A673 (cell line): ENCODE measurements at places on chromosomes 3 and 15.

DNA sequence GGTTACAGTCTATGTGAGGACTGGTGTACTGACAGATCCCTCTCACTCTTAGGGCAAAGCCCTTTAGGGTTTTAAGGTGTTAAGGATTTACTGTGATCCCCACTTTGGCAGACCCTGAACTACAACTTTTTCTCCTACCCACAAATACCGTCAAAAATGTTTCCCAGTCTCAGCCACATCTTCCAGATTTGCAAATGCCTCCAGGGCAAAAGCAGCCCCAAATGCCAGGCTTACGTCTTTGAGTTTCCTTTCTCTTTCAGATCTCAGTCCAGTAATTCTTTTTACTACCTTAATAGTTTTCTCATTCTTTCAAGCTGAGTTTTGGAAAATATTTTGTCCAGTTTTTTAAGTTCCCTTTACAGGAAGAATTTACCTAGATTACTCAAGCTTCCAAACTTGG is 13.4 kb upstream of the ITGA11 start:
- DNase-seq = no peak

GRCh38 chr3:155791190-155791589 is 14.9 kb downstream of the C3orf33 start:
- DNase-seq = peak; percentile 10

DNA sequence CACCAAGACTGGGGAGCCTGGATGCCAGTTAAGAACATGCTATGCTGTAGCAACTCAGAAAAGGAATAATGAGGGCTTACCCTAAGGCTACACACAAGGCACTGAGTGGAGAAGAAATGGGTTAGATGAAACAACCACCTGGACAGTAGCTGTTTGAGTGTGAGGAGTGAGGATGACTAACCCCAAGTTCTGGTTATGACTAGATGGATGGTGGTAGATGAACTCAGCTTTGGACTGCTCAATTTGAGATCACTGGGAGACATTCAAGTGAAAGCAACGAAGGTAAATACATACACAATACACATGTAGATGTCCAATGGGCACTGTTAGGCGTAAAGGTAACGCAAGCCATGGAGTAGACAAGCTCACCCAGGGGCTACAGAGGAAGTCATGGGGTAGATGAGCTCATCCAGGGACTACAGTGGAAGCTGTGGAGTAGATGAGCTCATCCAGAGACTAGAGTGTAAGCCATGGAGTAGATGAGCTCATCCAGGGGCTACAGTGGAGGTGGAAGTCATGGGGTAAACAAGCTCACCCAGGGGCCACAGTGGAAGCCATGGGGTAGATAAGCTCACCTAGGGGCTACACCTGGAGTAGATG is 98.3 kb downstream of the ANO10 start:
- no peak for DNase-seq

DNA sequence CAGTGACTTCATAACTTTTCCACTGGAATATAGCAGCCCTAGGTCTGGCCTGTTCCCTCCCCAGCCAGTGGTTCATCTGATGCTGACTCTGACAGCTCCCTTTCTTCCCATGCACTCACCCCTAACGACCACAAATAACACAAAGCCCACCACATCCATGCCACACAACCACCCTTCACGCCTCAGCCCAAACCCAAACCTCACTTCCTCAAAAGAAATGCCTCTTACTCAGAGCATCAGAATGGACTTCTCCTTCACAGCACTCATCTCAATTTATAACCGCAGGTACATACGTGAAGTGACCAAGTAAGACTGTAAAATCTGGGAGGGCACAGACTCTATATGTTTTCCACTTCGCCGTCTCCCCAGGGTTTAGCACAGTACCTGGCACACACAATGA is 1.1 kb downstream of the RBSN start:
- no peak for DNase-seq

GRCh38 chr15:97688886-97689285 is 271.6 kb upstream of the ARRDC4 start:
- no peak for DNase-seq

GRCh38 chr15:92907896-92908712 is 8.0 kb downstream of the CHD2 start:
- peak; percentile 87 for DNase-seq

GRCh38 chr15:32643907-32644445 is 2.5 kb downstream of the SCG5 start:
- peak; percentile 18 for DNase-seq

GRCh38 chr3:141830508-141830907 is 45.9 kb upstream of the ATP1B3 start:
- DNase-seq = no peak

DNA sequence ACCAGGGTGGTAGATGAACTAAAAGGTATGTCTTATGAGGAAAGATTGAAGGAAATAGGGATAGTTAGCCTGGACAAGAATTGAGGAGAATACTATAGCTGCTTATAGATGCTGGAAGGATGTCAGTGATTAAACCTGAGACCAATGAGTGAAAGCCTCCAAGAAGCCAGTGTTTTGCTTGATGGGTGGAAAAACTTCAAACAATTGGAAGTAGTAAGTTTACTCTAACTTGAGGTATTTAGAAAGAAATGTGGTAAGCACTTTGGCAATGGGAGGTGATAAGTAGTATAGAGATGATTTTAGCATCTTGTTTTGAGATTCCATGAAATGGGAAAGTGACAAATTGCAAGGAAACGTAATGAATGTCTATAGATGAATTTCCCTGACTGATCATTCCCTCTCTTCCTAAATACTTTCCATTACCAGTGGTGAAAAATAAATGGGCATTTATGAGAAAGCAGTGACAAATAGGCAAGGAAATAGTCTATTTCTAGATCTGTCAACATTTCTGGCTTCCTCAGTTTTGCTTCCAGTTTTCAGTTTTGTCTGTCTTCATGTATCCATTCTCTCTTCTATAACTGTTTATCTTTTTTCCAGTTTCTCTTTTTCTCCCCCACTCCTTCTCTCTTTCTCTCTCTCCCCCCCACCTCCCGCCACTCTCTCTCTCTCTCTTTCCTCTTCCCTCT is 19.2 kb downstream of the SLC15A2 start:
- no peak for DNase-seq

- DNase-seq = no peak
These were observed 198.5 kb downstream of the CDIN1 start for GRCh38 chr15:36777926-36778325.

GRCh38 chr3:33786565-33787327 is 11.7 kb upstream of the PDCD6IP start:
- no peak for DNase-seq

- DNase-seq = no peak
These were observed 277.5 kb upstream of the AGTR1 start for GRCh38 chr3:148420242-148420641.

DNA sequence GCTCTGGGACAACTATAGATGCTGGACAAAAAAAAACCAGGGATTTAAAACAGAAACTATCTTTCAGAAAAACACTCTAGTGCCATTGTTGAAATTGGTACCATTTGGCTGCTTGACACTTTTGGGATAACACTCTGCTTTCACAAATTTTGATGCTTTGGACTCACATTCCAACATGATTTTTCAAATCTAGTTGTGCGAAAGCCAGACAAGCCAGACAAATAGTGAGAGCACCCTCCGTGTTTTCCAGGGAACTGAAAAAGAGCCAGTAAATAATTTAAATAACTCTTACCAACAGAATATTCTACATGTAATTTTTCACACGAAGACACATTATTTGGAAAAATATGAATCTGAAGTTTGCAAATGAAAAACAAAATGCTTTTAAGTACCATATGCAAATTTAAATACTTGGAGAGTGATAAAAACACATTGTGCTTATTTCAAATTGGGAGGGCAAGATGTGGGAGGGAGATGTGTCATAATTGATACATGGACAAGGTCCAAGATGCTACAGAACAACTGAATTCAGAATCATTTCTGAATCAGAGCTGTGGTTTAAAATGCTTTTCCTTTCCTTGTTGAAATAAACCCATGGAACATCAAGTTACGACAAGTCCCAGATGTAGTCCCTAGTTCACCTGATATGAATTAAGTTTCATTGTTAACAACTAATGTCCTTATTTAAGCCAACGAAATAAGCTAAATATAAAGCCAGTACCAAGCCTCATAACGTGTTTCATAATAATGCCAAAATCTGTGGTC is 144.2 kb upstream of the SOX2 start:
- no peak for DNase-seq

DNA sequence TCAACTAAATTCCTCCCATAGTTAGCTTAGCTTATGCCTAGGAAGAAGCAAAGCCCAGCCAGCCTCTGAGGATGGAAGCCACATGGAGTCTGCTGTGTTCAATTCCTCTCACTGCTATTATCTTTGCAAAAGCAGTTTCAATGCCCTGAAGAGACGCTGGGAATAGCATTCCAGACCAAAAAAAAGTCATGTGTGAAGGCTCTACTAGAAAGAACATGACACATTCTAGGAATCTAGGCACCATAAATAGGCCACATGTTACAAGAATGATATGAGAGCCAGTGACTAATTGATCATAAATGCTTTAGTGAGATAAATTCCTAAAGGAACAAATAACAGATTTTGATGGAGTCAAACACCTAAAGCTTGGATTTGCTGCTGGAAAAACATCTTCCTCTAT is 800.8 kb downstream of the TUSC7 start:
- DNase-seq = no peak

- no peak for DNase-seq
These were observed 14.9 kb downstream of the ATP11B start for GRCh38 chr3:182808041-182808770.

DNA sequence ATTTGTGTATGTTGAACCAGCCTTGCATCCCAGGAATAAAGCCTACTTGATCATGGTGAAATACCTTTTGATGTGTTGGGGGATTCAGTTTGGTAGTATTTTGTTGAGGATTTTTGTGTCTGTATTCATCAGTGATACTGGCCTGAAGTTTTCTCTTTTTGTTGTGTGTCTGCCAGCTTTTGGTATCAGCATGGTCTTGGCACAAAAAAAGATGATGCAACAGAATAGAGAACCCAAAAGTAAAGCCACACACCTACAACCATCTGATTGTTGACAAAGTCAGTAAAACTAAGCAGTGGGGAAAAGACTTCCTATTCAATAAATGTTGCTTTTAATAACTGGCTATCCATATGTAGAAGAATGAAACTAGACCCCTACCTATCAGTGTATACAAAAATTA is 77.6 kb downstream of the TCF12 start:
- DNase-seq = no peak

- DNase-seq = no peak
These were observed 112.1 kb downstream of the CMSS1 start for GRCh38 chr3:99929745-99930139.

- DNase-seq = no peak
These were observed 32.2 kb upstream of the POLG start for GRCh38 chr15:89366656-89367393.

- peak; percentile 58 for DNase-seq
These were observed 889 bp upstream of the LRRIQ4 start for GRCh38 chr3:169811631-169812331.

DNA sequence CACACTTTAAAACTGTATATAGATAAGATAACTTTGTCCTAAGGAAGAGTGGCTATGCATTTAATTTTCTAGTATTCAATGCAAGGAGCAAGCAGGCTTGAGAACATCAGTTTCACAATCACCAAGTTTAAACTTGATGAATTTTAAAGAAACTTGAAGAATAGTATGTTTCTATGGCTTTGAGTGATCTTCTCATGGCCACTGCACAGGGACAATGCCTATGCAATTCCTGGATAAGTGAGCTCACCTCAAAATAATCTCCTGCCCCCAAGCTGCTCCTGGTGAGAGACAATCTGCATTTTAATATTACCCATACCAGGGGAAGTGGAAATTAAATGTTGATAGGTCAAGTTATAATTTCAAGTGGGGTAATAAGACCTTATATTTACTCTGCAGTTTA is 376.6 kb upstream of the CBLB start:
- DNase-seq = no peak

DNA sequence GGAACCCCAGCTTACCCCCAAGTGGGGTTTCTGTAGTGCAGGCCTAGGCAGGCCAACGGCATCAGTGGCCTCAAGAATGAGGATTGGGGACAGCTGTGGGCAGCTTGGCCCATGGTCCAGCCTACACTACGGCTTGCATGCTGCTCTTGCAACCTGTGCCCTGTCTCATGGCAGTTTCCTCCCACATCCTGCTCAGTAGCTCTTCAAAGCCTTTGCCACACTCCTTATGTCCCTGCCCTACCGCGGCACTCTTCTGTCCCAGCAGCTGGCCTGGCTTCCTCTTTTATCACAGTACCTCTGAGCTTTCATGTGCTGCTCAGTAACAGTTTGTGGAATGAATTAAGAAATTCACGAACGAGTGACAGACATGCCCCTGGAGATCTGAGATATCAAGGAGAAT is 431.0 kb downstream of the EPHB1 start:
- DNase-seq = no peak

- DNase-seq = no peak
These were observed at the start of gene HAPLN3 for GRCh38 chr15:88894819-88895767. HAPLN3 (minus strand) TSS chr15:88895544; CDS start chr15:88887298, 8,246 bp downstream.

- DNase-seq = peak; percentile 97
These were observed 57.8 kb upstream of the HRH1 start for GRCh38 chr3:11096266-11097139.

GRCh38 chr3:78734048-78734637 is 1033.7 kb downstream of the ROBO1 start:
- peak; percentile 90 for DNase-seq

DNA sequence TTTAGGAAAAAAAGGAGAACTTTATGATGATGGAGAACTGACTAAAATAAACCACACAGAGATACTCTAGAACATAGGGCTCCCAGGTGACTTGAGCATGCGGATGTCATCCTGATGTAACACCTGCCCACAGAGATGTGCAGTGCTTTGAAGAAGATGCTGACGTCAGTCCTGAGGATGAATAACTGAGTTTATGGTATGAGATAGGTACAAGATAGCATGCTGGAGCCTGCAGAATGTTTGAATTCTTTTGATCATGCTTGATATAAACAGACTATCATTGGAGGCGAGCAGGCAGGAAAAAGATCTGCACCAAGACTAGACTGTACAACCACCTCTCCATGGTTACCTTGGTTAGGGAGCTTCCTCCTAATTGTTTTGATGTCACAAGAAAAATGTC is 12.4 kb downstream of the CCR4 start:
- DNase-seq = no peak

GRCh38 chr3:9452417-9452816 is 55.0 kb downstream of the SETD5 start:
- no peak for DNase-seq

- DNase-seq = no peak
These were observed 277.2 kb downstream of the UBE2E2 start for GRCh38 chr3:23480329-23480714.

- DNase-seq = no peak
These were observed 55.2 kb upstream of the TRAK1 start for GRCh38 chr3:42035816-42036482.

DNA sequence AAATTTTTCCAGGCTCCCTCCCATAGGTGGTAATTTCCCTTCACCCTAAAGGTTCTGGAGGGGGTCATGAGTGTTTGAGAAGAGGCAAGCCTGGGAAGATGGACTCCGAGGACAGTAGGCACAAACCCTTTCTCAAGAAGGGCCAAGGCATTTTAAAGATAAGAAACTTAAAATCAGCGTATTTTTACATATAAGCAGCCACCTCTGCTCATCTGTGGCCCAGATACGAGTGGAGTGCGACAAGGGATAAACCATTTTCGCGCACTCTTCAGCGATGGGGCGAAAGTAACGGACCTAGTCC is 539 bp downstream of the RASSF1 start:
- no peak for DNase-seq
